ENCODE measurements at places on chromosomes 2 and 18.

- no peak for DNase-seq
These were observed 56.5 kb downstream of the TET3 start for GRCh38 chr2:74041182-74041581.

GRCh38 chr18:56973487-56973886, 173.4 kb upstream of the BOD1L2 start:
- DNase-seq, result no peak

DNA sequence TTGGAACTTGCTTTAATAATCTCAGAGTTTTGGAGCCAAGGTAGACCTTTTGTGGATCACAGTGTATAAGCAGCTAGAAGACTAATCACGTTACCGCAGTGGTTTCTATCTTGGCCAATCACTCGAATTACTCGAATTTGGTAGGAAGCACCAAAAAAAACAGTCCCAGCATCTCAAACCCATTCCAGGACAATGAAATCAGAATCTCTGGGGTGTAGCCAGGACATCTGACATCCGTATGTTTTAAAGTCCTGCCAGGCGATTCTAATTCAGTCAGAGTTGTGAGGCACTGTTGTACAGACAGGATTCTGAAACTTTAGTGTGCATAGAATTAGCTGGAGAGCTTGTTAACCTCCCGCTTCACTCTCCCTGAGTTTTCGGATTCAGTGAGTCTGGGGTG, 30.8 kb downstream of the GRHL1 start:
- no peak for DNase-seq

DNA sequence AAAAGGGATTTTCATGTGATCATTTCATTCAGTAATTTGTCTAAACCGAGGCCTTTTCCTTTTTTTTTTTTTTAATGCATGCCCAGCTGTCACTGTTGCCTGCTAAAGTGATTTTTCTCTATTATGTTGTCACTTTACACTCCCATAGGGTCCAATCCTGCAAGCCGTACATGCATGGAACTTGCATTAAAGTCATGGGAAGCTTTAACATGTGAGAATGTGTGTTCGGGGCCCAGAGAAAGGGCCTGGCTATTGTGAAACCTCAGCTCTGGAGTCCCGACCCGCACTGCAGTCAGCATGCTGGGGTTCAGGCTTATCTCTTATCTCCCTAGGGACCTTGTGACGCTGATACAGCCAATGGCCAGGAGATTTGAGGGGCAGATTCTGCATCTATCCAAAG, 474.6 kb downstream of the SLC4A3 start:
- no peak for DNase-seq

DNA sequence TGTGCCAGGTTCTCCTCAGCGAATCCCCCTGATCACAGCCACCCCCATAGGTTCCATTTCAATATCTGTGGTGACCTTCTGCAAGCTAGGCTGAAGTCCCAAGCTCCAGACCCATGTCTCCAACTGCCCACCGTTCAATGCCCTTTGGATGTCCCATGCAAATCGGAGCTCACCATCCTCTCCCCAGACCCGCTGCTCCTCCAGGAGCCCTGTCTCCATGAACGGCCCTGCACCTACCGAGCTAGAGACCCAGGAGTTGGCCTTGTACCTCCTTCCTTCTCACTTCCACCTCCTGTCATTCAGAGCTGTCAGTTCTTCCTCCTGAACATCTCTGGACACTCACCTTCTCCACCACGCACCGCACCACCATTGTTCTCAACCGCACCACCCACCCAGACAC, 1.0 kb upstream of the FAHD2A start:
- DNase-seq, result no peak

Measured in stimulated activated CD8-positive, alpha-beta memory T cell treated with anti-CD3 and anti-CD28 coated beads, Interleukin-4, amount 100 ng/mL, for 1 hour (primary cell).